Epithelial cell of umbilical artery (primary cell): ENCODE measurements at places on chromosomes 13 and 19. TPM values are rescaled to one million over a fixed set of nuclear protein-coding genes. Genes with fewer than 3 reads are reported as not detected.

TNFSF9 gene
- 0.30 and 0.65 TPM in 2 replicates for total RNA-seq

KLK15 gene
- not detected in 2 replicates for total RNA-seq

BCAM gene
- 10.0 and 19.8 TPM in 2 replicates for total RNA-seq

FPR2 gene
- total RNA-seq: not detected in 2 replicates
